ENCODE measurements at places on chromosomes 1 and 21. TPM values are rescaled to one million over a fixed set of nuclear protein-coding genes. Genes with fewer than 3 reads are reported as not detected.

The FABP3 gene
- 39.4 TPM for total RNA-seq

The SLC25A34 gene
- 0.10 TPM for total RNA-seq

The CACYBP gene
- 52.5 TPM for total RNA-seq

The PADI3 gene
- total RNA-seq = not detected

The CLIC6 gene
- 0.54 TPM for total RNA-seq

The MMP23B gene
- total RNA-seq = 5.5 TPM

The OTUD7B gene
- total RNA-seq = 34.1 TPM

The OR14C36 gene
- not detected for total RNA-seq

The HRNR gene
- total RNA-seq = not detected

The SLC22A15 gene
- 4.6 TPM for total RNA-seq

The GPR25 gene
- not detected for total RNA-seq

The MEGF6 gene
- total RNA-seq = 11.7 TPM

The LCA5L gene
- total RNA-seq = 1.6 TPM

The F3 gene
- total RNA-seq = 15.4 TPM

The PGLYRP3 gene
- not detected for total RNA-seq

The ZBTB7B gene
- total RNA-seq = 52.8 TPM
